ENCODE measurements at places on chromosomes 1 and 21.

- DNase-seq = peak; percentile 44
Observed at GRCh38 chr21:42674351-42674940, 21.0 kb downstream of the PDE9A start.

- DNase-seq = no peak
Observed at GRCh38 chr1:48687282-48688045, 89.2 kb downstream of the BEND5 start.

DNA sequence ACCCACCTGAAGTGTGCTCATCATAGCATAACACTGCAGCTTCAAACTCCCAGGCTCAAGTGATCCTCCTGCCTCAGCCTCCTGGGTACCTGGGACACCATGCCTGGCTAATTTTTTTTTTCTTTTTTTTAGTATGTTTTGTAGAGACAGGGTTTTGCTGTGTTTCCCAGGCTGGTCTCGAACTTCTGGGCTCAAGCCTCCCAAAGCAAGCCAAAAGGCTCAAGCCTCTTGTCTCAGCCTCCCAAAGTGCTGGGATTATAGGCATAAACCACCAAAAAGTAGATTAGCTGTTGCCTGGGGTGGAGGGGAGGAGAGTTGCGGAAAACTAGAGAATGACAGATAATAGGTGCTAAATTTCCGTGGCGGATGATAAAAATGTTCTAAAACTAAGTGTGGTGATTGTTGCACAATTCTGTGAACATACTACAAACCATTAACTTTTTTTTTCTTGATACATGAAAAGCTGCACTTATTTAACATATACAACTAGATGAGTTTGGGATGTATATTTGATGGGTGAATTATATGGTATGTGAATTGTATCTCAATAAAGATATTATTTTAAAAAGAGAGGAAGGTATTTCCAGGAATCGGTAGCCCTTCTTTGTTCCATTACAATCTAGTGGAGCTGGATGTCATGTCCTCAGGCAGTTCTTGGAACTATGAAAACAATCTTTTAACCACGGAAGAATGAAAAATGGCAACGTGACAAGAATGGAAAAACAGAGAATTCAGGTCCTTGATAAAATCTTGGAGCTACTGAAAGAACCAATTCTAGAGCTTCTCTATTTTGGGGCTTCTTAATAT lies 27.3 kb upstream of the MED18 start:
- no peak for DNase-seq

- DNase-seq = no peak
Observed at GRCh38 chr1:178271471-178271870, 177.6 kb downstream of the RASAL2 start.

GRCh38 chr21:45769896-45770295 lies 126.4 kb downstream of the PCBP3 start:
- no peak for DNase-seq

GRCh38 chr1:194394676-194395075 lies 1208.3 kb upstream of the B3GALT2 start:
- no peak for DNase-seq

- no peak for DNase-seq
Observed at GRCh38 chr1:47898133-47898845, 98.9 kb downstream of the TRABD2B start.

DNA sequence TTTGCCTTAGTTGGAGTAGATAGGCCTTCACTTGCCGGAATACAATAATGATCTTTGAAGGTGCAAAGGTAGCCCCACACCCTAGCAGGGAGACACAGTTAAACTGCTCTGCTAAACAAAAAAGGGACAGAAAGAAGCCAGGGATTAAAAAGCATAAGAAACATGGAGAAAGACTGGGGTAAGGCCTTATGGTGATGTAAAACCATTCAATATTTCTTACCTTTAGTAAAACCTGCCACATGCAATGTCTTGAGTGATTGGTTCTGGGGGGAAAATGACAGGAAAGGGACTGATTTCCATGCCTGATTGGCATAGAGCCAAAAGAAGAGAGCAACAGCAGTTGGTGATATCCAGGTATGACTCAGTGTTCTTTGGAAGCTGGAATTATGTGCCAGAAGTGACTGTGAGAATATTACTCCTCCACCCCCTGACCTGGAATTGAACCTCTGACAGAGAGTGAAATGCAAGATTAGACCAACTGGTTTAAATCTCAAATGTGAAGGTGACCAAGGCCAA lies 8.1 kb downstream of the DNASE2B start:
- no peak for DNase-seq

Data from NCI-H1092 (cell line).